GM04503 (cell line): ENCODE measurements at places on chromosomes 11 and 22.
A peak's percentile ranks its signal among the peaks of the same experiment; 100 is the strongest.

GRCh38 chr11:118427707-118428106 is 8.6 kb upstream of the KMT2A start:
- no peak for DNase-seq

GRCh38 chr11:102559839-102560238 is 29.3 kb upstream of the MMP7 start:
- DNase-seq, result no peak

- no peak for DNase-seq
Measured at GRCh38 chr11:100956351-100956750, 173.3 kb downstream of the PGR start.

DNA sequence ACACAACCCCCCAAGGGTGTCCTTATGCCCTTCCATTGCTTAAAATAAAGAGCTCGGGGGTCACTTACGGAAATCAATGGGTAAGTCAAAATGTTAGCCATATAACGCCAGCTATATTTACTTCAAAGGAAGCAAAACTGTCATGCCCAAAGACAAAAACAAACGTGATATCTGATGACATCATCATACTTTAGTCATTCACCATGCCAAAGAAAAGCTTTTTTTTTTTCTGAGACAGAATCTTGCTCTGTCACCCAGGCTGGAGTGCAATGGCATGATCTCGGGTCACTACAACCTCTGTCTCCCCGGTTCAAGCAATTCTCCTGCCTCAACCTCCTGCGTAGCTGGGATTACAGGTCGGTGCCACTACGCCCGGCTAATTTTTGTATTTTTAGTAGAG is 47.7 kb upstream of the SC5D start:
- DNase-seq, result no peak

DNA sequence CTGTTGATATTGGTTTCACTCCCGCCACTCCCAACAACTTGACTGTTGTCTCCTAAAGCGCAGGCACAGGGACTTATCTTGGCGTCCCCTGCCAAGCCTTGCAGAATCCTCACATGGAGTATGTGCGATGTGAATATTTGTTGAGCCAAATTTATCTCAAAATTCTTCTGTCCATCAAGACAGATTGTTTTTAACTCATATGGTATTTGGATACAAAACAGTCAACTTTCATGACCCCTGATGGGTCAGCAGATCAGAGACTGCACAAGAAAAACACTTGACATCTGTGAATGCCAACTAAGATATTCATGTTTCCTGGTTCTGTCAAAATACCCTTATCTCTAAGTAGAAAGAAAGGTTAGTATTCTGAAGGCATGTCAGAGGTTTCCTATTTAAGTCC is 221.7 kb upstream of the BLID start:
- no peak for DNase-seq

DNA sequence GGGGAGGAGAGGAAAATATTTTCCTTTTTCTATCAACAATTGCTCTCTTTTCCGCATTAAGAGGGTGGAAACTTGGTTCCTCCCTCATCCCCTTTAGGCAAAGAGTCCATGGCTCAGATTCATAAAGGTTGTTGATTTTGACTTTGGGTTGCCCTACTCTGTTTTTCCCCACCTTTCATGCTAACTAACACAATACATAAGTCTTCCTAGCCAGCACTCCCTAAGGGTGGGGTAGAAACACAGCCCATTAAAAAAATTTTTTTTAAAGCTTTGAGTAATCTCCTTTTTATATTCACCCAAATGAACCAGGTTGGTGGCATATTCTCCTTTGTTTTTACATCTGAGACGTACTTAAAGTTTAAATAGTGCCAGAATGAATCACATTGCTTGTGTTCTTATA is 20.0 kb upstream of the LIN7C start:
- DNase-seq, result no peak

- DNase-seq, result no peak
Measured at GRCh38 chr11:1568441-1568911, 3.6 kb downstream of the DUSP8 start.

GRCh38 chr22:18056161-18056666 is 21.6 kb upstream of the PEX26 start:
- DNase-seq, result peak; percentile 71

DNA sequence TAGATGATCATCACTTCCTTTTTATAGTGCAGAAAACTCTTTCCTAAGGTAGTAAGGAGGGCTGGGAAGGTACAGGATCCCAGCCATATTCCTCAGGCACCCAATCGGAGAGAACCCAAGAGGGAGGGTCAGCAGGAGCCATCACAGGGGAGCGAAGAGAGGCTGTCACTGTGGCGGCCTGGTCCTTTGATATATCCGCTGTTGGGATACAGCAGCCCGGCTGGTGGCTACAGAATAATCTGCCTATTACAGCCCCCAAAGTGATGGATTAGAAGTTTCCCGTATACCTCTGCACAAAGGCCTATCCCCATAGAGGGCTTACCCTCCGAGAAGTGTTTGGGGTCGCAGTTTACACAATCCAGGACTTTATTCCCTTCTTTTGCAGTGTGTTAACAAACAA is 48.5 kb downstream of the OR4D9 start:
- DNase-seq, result no peak

DNA sequence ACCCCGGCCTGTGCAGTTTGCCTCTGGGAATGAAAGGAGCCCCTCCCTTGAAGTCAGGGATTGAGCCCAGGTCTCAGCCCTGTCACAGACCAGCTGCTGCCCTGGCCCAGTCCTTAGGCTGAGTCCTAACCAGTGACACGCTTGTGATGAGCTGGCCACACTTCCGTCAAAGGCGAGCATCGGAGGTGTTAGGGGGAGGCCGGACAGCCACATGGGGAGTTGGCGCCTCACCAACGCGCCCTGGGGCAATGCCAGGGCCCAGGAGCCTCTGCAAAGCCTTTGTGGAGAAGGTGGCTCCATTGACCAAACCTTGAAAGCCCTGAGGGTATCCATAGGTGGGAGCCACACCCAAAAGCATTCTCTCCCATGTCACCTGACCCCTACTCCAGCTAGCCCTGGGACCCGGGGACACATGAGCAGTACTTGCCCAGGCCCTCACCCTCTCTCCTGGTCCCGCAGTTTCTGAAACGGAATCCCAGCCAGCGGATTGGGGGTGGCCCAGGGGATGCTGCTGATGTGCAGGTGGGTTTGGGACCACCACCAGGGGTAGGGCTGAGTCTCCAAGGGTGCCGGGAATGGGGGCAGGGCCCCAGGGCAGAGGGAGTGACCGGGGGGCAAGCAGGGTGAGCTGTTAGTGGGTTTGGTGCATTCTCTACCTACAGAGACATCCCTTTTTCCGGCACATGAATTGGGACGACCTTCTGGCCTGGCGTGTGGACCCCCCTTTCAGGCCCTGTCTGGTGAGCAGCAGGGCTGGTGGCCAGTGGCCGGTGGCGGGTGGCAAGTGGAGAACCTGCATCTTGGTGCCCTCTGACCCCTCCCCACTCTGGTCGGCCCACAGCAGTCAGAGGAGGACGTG is 3.7 kb downstream of the PTPRCAP start:
- DNase-seq, result no peak

GRCh38 chr11:43508511-43508918 is 149.8 kb downstream of the TTC17 start:
- peak; percentile 53 for DNase-seq

DNA sequence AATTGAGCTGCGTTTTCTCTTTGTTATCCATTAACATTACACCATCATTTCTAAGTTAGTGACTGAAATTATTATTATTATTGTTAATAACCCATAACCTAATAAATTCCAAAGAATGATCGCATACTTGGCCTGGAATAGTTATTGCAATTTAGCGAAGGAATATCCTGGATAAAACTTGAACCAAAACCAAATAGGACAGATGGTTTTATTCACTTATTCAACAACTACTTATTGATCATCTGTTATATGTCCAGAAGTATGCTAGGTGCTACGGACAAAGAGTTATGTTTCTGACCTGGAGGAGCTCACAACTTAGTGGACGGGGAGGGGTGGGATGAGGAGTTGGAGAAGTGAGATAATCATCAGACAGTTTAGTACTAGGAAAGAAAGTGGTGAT is 44.8 kb upstream of the ARHGAP20 start:
- no peak for DNase-seq

DNA sequence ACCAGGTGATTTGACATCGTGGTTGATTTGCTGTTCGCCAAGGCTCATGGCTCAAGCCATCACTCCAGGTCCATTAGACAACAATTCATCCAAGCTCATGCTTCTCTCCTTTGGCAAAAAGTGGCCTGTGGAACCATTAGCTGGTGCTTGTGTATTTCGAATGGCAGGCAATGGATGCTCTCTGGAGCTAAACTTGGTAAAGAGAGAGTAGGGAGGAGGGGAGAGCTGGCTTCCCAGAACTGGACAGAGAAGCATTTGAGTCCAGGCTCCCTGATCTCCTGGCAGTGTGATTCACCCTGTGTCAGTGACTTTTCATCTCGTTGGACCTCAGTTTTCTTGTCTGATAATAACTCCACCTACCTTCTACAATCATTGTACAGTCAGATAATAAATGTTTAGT is 64.6 kb downstream of the MYO18B start:
- no peak for DNase-seq

GRCh38 chr11:59185386-59185945 is 13.5 kb downstream of the DTX4 start:
- DNase-seq, result no peak

- DNase-seq, result no peak
Measured at GRCh38 chr22:25137577-25138525, 61.8 kb upstream of the CRYBB3 start.

GRCh38 chr11:23509023-23509422 is 648.7 kb upstream of the CCDC179 start:
- DNase-seq, result peak; percentile 21

DNA sequence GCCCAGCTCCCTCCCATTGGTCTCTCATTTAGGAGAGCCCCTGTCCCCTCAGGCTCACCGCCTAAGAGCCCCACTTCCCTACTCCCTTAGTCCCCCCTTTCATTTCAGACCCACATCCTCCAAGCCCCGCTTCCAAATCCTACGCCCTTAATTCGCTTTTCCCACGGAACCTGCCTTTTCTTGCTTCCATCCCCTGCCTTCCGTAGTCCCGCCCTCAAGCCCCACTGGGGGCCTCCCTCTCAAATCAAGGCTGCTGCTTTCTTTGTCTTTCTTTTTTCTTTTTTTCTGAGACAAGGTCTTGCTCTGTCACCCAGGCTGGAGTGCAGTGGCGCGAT is 396 bp downstream of the CCDC157 start:
- no peak for DNase-seq

GRCh38 chr22:39132281-39132680 is 20.2 kb downstream of the CBX7 start:
- no peak for DNase-seq

GRCh38 chr11:128590587-128590986 is 3.2 kb upstream of the ETS1 start:
- DNase-seq, result no peak

GRCh38 chr11:69605737-69606526 is 35.0 kb upstream of the CCND1 start:
- DNase-seq, result no peak

DNA sequence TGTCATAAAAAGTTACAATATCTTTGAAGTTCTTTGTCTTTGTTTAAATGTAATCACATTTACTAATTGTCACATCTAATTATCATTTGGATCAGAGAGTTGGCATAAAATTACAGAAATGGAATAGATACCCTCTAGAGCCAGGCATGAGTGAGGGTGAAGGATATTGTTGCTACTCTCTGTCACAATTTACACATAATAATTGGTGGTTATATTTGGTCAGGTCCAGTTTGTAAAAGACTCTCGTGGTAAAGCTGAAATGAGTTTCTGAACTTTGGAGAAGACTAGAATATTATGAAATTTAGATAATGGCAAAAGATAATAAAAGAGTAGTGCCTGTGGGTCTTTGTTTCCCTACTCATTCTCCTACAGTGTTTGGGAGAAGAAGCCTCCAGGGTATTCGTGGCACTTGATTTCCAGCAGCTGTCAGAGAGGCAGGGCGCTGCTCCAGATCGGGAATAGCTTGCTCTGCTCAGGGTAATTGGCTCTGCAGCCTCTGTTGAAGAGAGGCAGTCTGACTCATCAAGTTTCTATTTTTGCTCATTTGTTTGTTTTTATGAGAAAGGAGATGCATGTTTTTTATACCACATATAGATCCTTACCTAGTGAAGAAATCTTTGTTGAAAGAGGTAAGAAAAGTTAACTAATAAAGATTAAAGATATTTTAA is 349.9 kb downstream of the CNTN5 start:
- DNase-seq, result no peak

DNA sequence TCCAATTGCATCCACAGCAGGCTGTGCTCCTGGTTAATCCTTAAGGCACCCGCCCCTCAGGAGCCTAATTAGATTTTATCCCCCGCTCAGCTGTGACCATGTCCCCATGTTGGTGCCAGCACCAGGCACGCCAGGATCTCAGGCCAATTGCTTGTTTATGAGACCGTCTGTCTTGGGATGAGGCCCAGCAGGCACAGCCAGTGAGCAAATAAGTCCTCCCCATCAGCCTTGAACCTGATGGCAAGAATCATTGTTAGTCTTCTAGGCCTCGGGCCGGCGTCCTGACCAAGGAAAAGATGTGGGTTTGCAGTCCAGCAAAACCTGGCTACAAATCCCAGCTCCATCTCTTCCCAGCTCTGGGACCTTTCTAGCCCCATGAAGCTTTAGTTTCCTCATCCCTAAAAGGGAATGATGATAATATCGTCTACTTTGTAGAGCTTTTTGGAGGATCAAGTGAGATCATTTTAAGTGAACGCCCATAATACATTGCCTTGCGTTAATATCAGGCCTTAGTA is 57.3 kb downstream of the TP53I11 start:
- DNase-seq, result no peak

- DNase-seq, result no peak
Measured at GRCh38 chr11:21866781-21867180, 326.1 kb upstream of the ANO5 start.

- no peak for DNase-seq
Measured at GRCh38 chr22:46650078-46650810, 30.1 kb downstream of the GRAMD4 start.

DNA sequence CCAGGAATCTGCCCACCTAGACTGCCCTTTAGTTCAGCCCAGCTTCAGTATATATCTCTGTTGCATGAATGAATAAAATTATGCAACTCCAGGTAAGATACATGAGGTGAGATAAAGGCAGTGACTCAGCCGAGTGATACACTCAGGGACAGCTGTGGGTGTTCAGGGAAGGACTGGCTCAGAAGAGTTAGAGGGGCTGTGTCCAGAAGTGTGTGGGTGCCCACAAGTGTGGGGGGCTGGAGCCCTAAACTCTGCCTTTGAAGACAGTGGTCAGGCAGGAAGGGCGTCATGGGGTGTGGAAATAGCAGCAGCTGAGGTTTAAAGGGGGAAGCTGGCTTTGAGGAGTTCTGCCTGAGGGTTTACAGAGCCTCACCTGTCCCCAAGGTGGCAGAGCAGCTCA is 8.3 kb downstream of the FTH1 start:
- DNase-seq, result no peak

GRCh38 chr22:47000888-47001287 is 238.4 kb downstream of the TBC1D22A start:
- DNase-seq, result no peak

- peak; percentile 71 for DNase-seq
Measured at GRCh38 chr22:29912605-29913398, 29.8 kb downstream of the MTMR3 start.
